ENCODE measurements at places on chromosomes 5 and 9.
A peak's percentile ranks its signal among the peaks of the same experiment; 100 is the strongest.

DNA sequence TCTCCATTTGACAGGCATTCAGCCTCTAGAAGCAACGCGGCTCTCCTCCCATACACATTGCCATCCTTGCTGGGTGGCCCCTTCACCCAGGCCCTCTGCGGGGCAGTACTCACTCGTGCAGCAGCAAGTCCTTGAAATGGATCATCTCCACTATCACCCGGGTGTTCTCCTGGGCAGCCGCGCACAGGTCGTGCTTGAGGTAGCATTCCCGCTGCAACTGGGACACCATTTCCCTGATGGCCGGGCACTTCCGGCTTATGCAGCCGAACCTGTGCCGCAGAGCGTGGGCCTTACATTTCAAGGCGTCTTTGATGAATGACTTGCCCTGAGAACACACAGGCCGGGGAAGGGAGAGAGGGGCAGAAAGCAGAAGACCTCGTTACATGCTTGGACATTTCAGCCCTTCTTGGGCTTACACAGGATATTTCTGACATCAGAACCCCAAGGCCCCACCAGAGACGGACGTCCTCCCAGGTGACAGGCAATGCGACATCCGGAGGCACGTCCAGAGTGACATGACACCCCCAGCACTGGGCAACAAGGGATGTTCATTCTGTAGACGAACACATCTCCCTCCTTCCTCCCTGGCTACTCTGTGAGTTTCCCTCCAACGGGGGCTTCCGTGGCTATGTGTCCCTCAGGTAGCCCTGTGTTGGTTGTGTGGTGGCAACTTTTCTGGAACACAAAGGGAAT lies 5.0 kb downstream of the STC2 start:
- DNase-seq, result no peak

- DNase-seq, result no peak
Measured at GRCh38 chr9:91037511-91038482, 236.2 kb downstream of the SYK start.

DNA sequence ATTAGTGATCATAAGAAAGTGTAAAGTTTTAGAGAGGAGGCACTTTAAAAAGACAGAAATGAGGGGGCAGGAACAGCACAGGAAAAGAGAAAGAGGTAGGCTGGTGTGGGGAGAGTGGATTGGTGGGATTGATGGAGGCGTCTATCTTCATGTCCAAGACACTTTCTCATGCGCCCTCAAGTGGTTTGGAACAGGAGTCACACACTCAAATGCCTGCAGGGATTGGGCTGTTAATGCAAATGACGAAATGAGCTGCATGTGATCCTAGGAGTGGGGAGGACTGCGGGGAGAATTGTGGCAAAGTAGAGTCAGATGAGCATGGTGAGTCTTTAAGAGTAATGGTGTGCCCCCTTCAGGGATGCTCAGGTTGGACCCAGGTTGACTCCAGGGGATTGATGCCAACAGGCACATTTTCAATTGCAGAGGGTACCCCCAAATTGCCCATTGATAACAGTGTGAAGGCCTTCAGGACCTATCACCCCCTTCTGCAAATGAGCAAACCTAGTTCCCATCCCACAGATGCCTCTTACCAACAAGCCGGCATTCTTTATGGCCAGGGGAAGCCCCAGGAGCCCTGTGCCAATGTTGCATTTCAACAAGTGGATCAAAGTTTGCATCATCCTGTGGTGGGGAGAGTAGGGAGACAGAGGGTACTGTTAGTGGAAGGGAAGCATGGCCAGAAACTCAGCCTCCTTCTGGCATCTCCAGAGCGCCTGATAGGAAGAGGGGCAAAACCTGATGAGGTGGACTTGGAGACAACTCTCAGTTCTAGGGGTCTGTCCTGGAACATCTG lies 5.3 kb downstream of the SLC36A3 start:
- no peak for DNase-seq

DNA sequence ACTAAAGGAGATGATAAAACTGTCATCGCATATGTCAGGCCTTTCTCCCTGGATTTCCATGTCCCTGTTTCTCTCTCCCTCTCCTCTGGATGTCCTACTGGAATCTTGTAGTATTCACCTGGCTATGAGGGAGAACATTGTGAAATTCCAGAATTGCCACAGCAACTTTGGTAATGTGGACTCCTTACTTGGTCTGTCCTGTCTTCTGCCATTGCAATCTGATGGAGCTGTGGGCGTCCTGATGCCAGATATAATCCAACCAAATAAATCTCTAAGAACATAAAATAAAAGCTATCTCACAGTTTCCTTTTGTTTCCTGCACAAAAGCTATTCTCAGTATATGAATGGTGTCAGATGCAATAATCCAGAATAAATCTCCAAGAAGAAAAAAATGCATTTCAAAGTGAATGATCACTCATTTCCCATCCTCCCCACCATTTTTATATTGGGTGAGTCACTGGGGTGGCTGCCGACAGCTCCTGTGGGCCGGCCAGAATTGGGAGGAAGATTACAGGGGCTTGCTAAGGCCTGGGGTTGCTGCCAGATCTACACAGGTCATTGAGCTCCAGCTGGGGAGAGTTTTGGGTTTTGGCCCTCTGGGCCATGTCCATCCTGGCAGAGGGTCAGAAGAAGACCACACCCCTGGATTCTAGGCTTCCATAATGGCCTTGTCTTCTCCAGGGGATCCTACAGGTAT lies 160.7 kb upstream of the PITX1 start:
- no peak for DNase-seq

- DNase-seq, result no peak
Measured at GRCh38 chr5:17929171-17929570, 294.9 kb downstream of the TAF11L14 start.

GRCh38 chr9:101795147-101795546 lies 56.7 kb upstream of the GRIN3A start:
- no peak for DNase-seq

GRCh38 chr9:112162621-112163413 lies 12.3 kb downstream of the SUSD1 start:
- DNase-seq, result no peak

GRCh38 chr9:18905028-18905882 lies 127.8 kb downstream of the SAXO1 start:
- no peak for DNase-seq

DNA sequence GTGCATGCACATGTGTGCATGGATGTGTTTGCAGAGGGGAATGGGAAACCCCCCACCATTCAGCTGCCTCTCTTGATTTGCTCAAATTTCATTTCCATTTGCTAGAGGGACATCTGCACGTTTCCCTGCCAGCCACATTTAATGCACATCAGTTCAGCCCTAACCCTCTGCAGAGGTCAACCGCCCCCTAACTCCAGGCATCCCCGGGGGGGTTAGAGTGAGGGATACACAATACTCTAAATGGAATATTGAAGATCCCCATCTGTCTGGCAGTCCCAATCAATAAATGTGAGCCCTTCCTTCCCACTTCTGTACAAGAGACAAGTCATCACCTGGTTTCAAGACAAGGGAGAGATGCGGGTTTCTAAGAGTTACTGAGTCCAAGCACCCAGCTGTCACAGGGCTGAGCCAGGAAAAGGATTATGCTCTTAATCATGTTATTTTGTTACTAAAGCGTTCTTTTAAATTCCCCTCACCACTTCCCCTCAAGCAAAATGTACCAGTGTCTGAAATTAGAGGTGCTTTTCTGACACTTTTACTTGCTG lies 134.1 kb downstream of the SEMA6A start:
- no peak for DNase-seq

DNA sequence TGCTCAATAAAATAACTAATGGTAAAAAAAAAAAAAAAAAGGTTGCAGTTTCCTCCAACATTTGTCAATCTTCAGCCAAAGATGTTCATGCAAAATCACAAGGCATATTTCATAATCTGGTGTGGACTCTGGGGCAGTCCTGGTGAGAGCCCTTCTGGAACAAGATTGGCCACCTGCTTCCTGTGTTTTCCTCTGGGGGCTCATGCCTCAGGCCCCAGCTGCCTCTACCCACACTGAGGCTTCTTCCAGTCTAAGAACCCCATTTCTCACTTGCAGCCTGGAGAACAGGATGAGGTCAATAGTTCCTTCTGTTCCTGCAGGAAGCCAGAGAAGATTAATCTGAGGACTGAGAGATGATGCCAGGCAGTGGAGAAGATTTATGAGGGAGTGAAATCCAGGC lies 492.6 kb upstream of the BRINP1 start:
- DNase-seq, result no peak

- no peak for DNase-seq
Measured at GRCh38 chr9:4386819-4387218, 87.0 kb upstream of the GLIS3 start.

DNA sequence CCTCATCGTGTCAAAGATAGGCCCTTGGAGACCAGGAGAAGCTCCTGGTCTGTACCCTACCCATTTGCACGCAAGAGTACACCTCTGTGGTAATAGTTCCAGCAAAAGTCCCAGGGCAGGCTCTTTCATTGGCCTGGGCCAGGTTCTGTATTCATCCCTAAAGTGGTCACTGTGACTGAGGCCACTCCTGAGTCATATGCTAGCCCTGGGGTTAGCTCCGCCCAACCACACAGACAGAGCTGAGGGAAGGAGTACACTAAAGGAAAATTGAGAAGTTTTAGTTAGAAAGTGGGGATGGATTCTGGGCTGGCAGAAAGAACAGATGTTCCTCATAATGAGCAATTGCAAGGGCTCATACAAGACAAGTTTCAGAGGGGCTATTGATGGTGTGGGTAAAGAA lies 206.7 kb downstream of the ARHGAP26 start:
- no peak for DNase-seq

DNA sequence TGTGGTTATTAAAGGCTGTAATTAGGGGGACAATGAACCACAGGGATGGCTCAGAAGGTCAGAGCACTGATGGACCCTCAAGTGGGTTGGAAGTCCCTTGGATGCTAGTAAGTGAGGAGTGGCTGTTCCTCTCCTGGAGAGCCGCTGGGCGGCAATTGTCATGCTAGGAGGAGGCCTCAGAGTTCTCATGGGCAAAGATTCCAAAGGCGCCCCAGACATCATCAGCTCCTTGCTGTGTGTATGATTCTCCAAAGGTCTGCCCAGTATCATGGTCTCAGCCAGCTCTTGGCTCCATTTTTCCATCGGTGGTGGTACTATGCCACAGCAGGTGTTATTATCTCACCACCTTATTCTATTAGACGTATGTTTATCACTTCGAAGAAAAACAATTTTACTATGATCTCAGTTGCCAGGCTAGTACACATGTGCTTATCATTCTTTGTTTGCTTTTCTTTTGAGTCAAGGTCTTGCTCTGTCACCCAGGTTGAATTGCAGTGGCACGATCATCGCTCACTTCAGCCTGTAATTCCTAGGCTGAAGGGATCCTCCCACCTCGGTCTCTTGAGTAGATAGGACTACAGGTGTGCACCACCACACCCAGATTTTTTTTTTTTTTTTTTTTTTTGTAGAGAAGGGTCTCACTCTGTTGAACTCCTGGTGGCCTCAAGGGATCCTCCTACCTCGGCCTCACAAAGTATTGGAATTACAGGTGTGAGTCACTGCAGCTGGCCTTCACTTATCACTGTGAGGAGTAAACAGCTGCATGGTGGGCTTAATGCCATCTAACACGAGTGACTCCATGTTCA lies 46.8 kb downstream of the EXOSC2 start:
- no peak for DNase-seq

DNA sequence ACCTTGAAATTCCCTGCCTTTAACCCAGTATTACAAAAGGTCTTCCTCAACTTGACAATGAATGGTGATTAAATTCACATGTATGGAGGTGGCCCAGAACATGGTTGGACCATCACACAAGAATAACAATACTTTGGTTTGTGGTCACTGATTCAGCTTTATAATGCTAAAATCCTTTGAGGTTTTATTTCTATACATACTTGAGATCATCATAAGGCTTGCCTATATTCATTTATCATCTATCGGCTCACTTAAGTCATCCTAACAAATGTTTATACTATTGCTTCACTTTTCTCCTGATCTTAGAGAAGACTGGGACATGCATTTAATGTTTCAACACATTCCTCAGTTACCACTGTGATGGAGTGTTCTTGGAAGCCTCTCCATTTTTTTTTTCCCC lies 191.3 kb downstream of the DMAC1 start:
- DNase-seq, result no peak

DNA sequence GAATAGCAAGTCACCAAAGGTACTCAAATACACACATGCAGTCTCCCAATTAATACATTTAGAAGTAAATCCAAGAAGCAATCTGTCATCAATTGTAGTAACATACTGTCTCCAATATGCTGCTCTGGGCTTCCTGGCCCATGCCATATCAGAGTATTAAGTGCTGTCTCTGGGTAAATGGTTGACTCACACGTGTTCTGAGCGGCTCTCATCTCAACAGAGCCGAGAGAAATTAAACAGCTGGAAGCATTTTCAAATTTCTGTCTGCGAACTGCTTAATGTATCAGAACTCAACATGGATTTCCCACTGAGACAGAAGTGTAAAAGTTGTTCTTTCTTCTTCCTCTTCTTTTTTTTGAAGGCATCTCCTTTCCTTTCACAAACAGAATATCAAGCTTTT lies 247.3 kb upstream of the TAS2R1 start:
- no peak for DNase-seq

DNA sequence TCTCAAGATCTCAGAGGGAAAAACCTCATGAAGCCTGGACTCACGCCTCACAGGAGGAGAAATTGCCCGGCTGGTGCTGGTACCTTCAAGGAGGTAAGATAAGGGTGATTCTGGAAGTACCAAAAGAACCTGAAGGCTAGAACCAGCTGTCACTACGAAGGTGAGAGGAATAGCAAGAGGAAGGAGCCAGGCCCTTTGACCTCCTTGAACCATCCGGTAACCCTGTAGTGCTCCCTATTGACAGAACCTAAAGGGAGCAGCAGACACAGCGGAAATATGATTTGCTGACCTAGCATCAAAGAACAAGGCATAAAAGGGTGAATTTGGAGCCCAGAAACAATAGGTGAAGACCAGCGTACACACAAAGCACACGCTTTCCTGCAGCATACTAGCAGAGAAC lies 92.2 kb downstream of the DOCK8 start:
- no peak for DNase-seq

- DNase-seq, result no peak
Measured at GRCh38 chr5:32955814-32956213, 244.7 kb downstream of the NPR3 start.

DNA sequence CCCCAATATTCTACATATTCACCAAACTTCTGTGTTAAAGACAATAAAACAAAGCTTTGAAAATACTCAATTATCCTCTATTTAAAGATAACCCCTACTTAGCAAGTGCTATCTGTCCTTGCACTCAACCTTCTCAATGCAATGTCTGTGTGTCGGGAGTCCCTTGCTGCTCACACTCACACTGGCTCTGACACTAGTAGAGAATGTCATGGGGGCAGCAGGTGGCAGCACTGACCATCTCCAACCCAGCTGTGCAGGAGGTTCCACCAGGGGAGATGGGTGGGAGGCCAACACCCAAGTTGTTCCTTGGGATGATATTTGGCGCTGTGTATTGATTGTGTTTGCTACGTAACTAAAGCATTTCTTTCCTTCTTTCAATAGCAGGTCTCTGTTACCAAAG lies 59.4 kb upstream of the SIMC1 start:
- no peak for DNase-seq

GRCh38 chr5:31884896-31885295 lies 246.0 kb downstream of the PDZD2 start:
- DNase-seq, result no peak

- peak; percentile 73 for DNase-seq
Measured at GRCh38 chr5:179801304-179802206, 5.1 kb downstream of the MGAT4B start.
